ENCODE measurements at places on chromosomes 4 and X. TPM values are rescaled to one million over a fixed set of nuclear protein-coding genes. Genes with fewer than 3 reads are reported as not detected.

XAGE2 gene
- not detected for total RNA-seq

DNA sequence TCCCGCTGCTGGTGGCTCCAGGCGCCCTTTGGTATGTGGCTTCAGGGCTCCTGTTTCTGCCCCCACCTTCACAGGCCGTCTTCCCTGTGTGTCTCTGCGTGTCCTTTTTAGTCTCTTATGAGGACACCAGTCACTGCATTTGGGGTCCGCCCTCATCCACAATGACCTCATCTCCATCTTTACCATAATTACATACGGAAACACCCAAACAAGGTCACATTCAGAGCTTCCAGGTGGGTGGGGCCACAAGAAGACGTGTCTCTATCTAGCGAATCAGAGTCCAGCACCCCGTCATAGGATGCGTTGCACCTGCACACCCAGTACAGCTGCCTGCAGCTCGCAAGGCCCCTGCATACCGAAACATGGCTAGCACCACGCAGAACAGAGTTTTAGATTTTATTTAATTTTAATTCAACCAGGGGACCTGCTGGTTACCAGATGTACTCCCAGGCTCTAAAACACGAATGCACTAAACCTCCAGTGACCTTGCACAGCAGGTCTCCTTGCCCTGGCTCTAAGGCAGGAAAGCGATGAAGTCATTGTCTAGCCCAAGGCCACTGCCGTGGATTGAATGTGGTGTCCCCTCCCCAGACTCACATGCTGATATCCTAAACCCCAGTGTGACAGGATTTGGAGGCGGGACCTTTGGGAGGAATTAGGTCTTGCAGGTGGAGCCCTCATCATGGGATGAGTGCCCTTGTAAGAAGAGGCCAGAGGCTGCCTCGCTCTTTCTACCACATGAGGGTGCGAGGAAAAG lies 30.3 kb downstream of the ABLIM2 start:
- no peak for DNase-seq

DNA sequence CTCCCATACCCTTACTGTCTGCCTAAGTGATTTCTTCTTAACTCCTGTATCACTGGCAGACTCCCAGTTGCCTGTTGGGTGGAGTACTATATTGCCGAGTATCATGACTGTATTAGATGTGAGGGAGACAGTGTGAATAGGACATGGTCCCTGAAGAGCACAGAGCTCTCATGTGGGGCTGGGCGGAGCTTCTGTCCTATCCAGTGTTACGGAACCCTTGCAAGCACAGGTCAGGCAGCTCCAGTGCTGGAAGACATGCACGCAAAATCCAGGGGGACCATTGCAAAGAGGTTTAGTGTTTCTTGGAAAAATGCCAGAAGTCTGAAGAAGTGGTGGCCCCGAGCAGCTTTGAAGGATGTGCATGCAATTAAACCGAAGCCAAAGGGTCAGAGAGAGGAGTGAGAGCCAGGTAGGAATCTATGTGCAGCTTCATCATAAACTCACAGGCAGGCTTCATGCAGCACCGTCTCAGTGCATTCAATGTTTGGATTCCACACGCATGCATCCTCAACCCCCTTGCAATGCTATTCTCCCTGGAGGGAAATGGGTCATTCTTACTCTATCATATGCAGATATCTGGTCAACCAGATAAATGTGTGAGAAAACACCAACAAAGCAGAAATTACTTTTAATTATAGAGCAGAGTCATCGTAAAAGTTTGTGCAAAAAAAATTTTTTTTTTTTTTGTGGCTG lies 49.7 kb upstream of the DHRSX start:
- no peak for DNase-seq

FHIP1A gene
- total RNA-seq: 4.4 TPM

GRCh38 chr4:17762726-17763125 lies 18.7 kb downstream of the FAM184B start:
- DNase-seq: no peak

DNA sequence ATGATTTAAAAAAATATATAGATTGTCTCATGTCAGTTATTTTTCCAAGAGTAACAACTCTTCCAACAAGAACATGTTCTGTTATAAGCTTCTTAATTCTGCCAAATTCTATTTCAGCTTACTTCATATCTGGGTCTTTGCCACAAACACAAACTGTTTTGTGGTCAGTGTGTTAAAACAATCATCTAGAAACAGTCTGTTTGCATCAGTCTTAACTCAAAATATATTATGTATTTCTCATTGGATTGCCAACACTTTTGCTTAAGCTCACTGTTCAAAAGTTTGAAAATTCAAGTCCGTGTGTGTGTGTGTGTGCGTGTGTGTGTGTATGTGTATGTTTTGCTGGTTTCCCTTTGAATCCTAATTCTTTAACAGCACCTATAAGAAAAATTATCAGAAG lies 752.3 kb upstream of the NDST4 start:
- DNase-seq: no peak

GRCh38 chr4:146343199-146343598 lies 128.9 kb downstream of the REELD1 start:
- DNase-seq: no peak

- DNase-seq: no peak
These were observed 68.6 kb downstream of the NAT8L start for GRCh38 chr4:2127609-2128332.

- DNase-seq: no peak
These were observed 127.5 kb upstream of the BMP3 start for GRCh38 chr4:80903020-80903419.

- DNase-seq: peak; percentile 76
These were observed 12.9 kb downstream of the CSF2RA start for GRCh38 chrX:1281521-1281920.

- no peak for DNase-seq
These were observed 70.5 kb downstream of the AFF1 start for GRCh38 chr4:87005369-87005689.

CYBB gene
- 1.4 TPM for total RNA-seq

GRCh38 chr4:103075894-103076746 lies 441 bp downstream of the SLC9B2 start:
- DNase-seq: peak; percentile 97

DNA sequence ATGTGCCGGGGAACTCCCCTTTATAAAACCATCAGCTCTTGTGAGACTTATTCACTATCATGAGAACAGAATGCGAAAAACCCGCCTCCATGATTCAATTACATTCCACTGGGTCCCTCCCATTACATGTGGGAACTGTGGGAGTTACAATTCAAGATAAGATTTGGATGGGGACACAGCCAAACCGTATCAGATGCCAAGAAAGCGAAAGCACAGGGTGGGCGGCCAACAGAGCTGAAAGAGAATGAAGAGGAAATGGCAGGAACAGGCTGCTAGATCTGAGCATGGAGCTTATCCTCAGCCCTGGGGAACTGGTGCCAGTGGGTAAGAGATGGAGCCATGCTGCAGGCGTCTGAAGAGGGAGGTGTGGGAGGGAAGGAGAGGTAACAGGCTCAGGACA lies 117.7 kb upstream of the PNPLA4 start:
- DNase-seq: peak; percentile 6

SERPINA7 gene
- total RNA-seq: not detected

GRCh38 chr4:38099020-38099600 lies 138.9 kb downstream of the PTTG2 start:
- DNase-seq: no peak

DNA sequence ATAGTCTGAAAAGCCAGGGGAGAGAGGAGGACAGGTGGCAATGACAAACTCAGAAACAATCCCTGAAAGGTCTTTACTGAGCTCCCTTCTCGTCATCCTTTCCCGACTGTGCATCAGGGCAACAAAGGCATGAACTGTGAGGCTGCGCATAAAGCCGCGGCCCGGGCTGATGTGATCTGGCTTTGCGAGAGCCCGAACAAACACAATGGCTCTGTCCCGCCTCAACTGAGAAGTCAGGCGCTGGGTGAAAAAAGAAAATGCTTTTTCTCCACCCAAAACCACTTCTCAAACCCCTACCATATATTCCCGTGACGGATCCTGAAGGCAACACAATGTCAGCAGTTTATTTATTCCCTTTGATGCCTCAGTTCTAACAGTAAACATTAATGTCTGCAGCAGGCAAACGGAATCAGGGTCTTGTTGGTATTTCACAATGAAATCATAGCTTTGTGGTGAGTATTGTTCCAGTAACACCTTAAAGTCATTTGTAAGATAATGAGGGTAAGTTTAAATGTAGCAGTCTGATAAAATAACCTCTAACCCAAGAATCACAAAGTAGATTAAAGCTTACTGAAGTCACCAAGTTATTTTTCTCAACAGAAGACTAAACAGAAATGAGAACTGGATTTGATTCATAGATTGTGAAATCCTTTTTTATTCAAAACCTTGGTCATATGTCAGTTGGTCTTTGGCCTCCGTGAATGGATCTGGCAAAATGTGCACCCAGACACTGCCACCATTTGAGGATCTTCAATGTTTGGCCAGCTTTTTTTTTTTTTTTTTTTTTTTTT lies 67.4 kb downstream of the APBB2 start:
- DNase-seq: peak; percentile 62

- no peak for DNase-seq
These were observed 31.1 kb downstream of the RAB28 start for GRCh38 chr4:13452927-13453579.

GK2 gene
- not detected for total RNA-seq

Measured in osteoblast (primary cell).